Vagina (tissue), 2 donors: ENCODE measurements at places on chromosomes 7 and 10. TPM values are rescaled to one million over a fixed set of nuclear protein-coding genes. Genes with fewer than 3 reads are reported as not detected.

The CHN2 gene
- total RNA-seq, result 11.0 TPM

The NUP42 gene
- total RNA-seq, result 27.0 TPM

The GBX1 gene
- total RNA-seq, result not detected

The NODAL gene
- total RNA-seq, result not detected

The CPA2 gene
- not detected for total RNA-seq

The SLC26A5 gene
- total RNA-seq, result not detected

The AFAP1L2 gene
- total RNA-seq, result 29.5 TPM

- H3K27me3 ChIP-seq, result no peaks in the 10 kb centered on the region
- peaks cover 3% of the 10 kb centered on the region for H3K36me3 ChIP-seq
- H3K4me3 ChIP-seq, result no peak overlapping the region
- no peak overlapping the region for H3K27ac ChIP-seq
- H3K4me1 ChIP-seq, result peaks cover 41% of the 10 kb centered on the region
Measured at GRCh38 chr10:17237149-17237527, 9.1 kb downstream of the VIM start.

GRCh38 chr10:47095848-47096612 lies 184.8 kb downstream of the PTPN20 start:
- no peak overlapping the region for H3K4me3 ChIP-seq
- no peak overlapping the region for H3K27ac ChIP-seq

- H3K4me3 ChIP-seq, result no peak overlapping the region
- no peaks in the 10 kb centered on the region for H3K27me3 ChIP-seq
- no peak overlapping the region for H3K27ac ChIP-seq
- H3K4me1 ChIP-seq, result no peaks in the 10 kb centered on the region
- peaks cover 7% of the 10 kb centered on the region for H3K36me3 ChIP-seq
Measured at GRCh38 chr7:50594136-50594535, 28.9 kb upstream of the DDC start.

DNA sequence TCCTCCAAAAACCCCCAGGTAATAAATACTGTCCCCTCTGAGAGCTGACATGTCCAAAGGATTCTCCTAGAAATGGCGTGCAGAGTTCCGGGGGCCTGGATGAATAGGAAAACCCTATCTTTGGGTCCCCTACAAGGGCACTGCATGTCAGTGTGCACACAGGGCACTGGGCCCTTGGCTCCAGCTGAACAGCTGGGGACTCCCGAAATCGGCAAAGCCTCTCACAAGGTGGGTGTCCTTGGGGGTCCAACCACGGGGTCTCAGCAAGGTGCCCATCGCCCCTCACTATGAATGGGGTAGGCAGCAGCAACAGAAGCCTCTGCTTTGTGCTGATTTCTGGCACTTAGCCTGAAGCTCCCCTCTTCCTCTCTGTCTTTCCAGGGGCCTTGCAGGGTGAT lies 46.1 kb downstream of the SLIT1 start:
- peaks cover 4% of the 10 kb centered on the region for H3K27me3 ChIP-seq
- DNase-seq, result no peak
- H3K36me3 ChIP-seq, result no peaks in the 10 kb centered on the region
- no peak overlapping the region for H3K27ac ChIP-seq

GRCh38 chr7:138842111-138842510 lies 44.1 kb upstream of the ATP6V0A4 start:
- H3K4me3 ChIP-seq, result no peak overlapping the region
- no peak for DNase-seq
- H3K27me3 ChIP-seq, result no peaks in the 10 kb centered on the region

DNA sequence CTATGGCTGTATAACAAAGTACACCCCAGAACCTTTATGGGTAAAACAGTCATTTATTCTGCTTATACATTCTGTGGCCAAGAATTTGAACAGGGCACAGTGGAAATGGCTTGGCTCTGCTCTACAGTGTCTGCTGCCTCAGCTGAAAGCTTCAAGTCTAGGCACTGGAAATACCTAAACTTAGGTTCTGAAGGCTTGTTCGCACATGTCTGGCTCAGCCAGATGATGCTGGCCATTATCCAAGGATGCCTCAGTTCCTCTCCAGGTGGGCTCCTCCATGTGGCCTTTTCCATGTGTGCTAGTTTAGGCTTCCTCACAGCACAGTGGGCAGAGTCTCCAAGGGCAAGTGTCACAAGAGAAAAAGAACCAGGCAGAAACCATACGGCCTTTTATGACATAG lies 76.8 kb downstream of the RALA start:
- no peaks in the 10 kb centered on the region for H3K36me3 ChIP-seq
- H3K4me1 ChIP-seq, result no peaks in the 10 kb centered on the region
- no peaks in the 10 kb centered on the region for H3K27me3 ChIP-seq
- no peak overlapping the region for H3K4me3 ChIP-seq
- no peak for DNase-seq

- H3K27me3 ChIP-seq, result no peaks in the 10 kb centered on the region
- H3K36me3 ChIP-seq, result no peaks in the 10 kb centered on the region
Measured at GRCh38 chr7:16850614-16851466, 30.9 kb downstream of the AGR3 start.

DNA sequence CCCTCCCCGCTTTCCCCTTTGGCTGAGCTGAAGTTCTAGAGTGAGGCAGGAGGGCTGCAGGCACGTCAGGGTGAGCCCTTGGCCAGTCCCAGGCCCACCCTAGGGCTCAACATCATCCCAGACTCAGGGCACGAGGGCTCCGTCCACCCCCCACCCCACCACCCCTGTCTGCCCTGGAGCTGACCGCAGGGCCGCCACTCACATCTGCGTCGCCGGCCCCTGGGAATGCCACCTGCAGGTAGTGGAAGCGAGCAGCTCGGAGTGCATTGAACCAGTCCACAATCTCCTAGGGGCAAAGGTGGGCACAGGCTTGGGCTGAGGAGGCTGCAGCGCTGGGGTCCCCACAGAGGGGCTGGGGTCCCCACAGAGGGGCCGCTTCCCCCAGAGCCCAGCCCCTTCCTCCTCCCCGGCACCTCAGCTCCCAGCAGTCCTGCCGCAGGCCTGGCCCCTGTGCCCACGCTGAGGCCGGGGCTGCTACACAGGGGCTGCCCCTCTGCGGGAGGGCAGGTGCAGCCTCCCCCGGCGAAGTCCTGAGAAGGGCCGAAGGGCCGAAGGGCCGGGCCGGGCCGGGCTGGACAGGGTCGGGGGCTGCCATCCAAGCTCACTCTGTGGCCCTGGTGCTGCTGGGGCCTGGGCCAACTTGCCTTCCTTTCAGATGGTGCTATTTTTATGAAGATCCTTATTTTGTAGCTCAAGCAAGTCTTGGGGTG lies 24.1 kb downstream of the GET4 start:
- H3K4me3 ChIP-seq, result no peak overlapping the region
- DNase-seq, result no peak
- peaks cover 17% of the 10 kb centered on the region for H3K36me3 ChIP-seq
- peaks cover 17% of the 10 kb centered on the region for H3K4me1 ChIP-seq
- no peaks in the 10 kb centered on the region for H3K27me3 ChIP-seq

- no peaks in the 10 kb centered on the region for H3K4me1 ChIP-seq
- no peak overlapping the region for H3K4me3 ChIP-seq
- no peak overlapping the region for H3K27ac ChIP-seq
- DNase-seq, result no peak
Measured at GRCh38 chr10:74763934-74764591, 62.3 kb upstream of the KAT6B start.

DNA sequence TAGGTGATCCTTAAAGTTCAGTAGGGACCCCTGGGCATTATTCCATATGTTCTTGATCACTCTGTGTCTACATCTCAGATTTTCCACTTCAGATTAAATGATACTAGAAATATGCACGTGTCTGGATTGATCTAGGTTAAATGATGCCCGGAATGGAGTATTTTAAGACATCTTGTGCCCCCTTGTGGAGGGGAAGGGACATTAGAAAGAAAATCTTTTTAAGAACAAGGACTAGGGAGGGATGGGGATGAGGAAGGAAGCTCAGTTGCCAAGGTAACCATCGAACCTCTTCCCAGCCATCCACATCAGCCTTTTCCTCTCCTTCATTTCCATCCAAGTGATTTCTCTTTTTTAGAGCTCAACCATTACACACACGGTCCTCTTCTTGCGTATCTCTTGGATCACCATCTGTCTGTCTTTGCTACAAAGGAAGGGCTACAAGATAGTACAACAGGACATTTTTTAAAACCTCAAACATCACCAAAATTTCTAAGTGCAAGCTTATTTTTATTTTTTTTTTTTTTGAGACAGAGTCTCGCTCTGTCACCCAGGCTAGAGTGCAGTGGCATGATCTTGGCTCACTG lies 40.5 kb downstream of the PRSS2 start:
- H3K36me3 ChIP-seq, result no peaks in the 10 kb centered on the region
- DNase-seq, result no peak
- H3K27ac ChIP-seq, result no peak overlapping the region
- no peaks in the 10 kb centered on the region for H3K27me3 ChIP-seq

GRCh38 chr7:96034940-96035727 lies 262.8 kb downstream of the DYNC1I1 start:
- no peaks in the 10 kb centered on the region for H3K27me3 ChIP-seq
- no peak for DNase-seq
- no peaks in the 10 kb centered on the region for H3K36me3 ChIP-seq
- no peak overlapping the region for H3K4me3 ChIP-seq
- no peak overlapping the region for H3K27ac ChIP-seq
- H3K4me1 ChIP-seq, result no peaks in the 10 kb centered on the region

GRCh38 chr10:58264780-58265179 lies 2.9 kb downstream of the IPMK start:
- no peak for DNase-seq
- peaks cover 27% of the 10 kb centered on the region for H3K4me1 ChIP-seq
- no peaks in the 10 kb centered on the region for H3K36me3 ChIP-seq

DNA sequence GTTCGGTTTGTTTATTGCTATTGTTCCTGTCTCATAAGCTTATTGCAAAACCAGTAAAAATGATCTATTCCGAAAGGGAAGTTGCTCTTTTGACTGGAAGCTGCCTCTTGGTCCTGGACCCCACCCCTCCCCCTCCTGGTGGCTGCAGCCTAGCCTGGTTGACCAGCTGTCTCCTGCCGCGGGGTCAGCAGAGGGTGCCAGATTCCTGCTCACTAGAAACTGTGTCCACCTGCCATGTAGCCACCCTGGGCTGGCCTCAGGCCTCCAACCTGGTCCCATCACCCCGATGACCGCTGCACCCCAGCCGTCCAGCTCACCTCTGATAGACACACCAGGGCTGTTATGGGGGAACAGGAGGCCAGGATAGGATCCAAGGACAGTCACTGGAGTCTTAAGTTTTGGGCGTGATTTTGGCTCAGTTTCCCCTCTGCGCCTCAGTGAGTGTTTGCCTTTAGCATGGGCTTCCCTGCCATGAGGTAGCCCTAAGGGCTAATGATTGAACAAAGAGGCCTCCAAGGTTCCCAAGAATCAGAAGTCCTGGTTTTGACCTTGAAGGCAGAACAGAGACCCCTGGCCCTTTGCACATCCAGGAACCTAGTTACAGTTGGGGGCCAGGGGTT lies 32.9 kb upstream of the SLF2 start:
- H3K4me3 ChIP-seq, result no peak overlapping the region
- no peaks in the 10 kb centered on the region for H3K27me3 ChIP-seq
- H3K36me3 ChIP-seq, result no peaks in the 10 kb centered on the region

DNA sequence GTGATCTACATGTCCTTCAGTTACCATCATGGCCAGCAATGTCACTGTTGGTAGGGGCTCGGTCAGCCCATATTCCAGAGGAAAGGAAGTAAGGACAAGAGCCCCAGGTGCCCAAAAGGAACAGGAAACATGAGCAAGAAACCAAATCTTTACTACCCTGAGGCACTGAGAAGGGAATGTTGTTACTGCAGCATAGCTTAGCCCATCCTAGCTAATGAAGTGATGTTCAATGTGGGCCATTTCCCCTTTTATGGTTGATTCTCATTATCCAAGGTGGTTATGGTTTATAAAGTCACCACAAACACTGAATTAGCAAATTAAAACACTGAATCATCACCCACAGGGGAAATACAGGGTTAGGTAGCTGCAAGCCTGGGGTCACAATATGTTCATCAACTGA lies 88.4 kb upstream of the C10orf90 start:
- DNase-seq, result no peak
- no peaks in the 10 kb centered on the region for H3K27me3 ChIP-seq
- H3K4me3 ChIP-seq, result no peak overlapping the region
- no peaks in the 10 kb centered on the region for H3K4me1 ChIP-seq
- H3K36me3 ChIP-seq, result no peaks in the 10 kb centered on the region
- H3K27ac ChIP-seq, result no peak overlapping the region

DNA sequence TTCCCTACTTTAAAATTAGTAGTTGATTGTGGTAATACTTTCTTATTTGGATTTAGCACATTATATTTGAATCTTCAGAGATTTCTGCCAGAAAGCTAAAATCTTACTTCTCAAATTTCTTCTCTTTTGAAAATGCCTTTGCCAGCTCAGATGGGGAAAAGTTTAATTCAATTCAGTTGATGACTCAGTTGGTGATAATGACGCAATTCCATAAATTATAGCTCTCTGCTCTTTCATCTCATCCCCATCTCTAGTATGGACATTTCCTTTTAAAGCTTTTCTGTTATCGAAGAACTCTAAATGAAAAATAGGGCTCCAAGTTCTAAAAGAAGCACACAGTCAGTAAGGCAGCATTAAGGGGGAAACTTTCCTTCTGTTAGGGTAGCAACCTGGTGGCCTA lies 25.5 kb downstream of the RNLS start:
- H3K27me3 ChIP-seq, result no peaks in the 10 kb centered on the region
- no peak overlapping the region for H3K4me3 ChIP-seq
- H3K27ac ChIP-seq, result peak overlapping the region; percentile 44

- no peaks in the 10 kb centered on the region for H3K4me1 ChIP-seq
- no peak overlapping the region for H3K4me3 ChIP-seq
- H3K27ac ChIP-seq, result no peak overlapping the region
- H3K36me3 ChIP-seq, result no peaks in the 10 kb centered on the region
Measured at GRCh38 chr7:137771679-137772078, 75.1 kb downstream of the DGKI start.

GRCh38 chr10:31343009-31343408 lies 24.0 kb downstream of the ZEB1 start:
- no peak overlapping the region for H3K4me3 ChIP-seq
- no peak for DNase-seq
- H3K27me3 ChIP-seq, result no peaks in the 10 kb centered on the region

- no peaks in the 10 kb centered on the region for H3K36me3 ChIP-seq
- no peak for DNase-seq
- H3K4me1 ChIP-seq, result peaks cover 95% of the 10 kb centered on the region
- H3K4me3 ChIP-seq, result no peak overlapping the region
- no peaks in the 10 kb centered on the region for H3K27me3 ChIP-seq
Measured at GRCh38 chr7:131097662-131098376, 229.9 kb upstream of the MKLN1 start.

- no peaks in the 10 kb centered on the region for H3K36me3 ChIP-seq
- no peaks in the 10 kb centered on the region for H3K4me1 ChIP-seq
- no peak overlapping the region for H3K27ac ChIP-seq
- no peaks in the 10 kb centered on the region for H3K27me3 ChIP-seq
Measured at GRCh38 chr10:85105614-85106255, 777.3 kb downstream of the CCSER2 start.
